ENCODE measurements at places on chromosomes 2 and 18. TPM values are rescaled to one million over a fixed set of nuclear protein-coding genes. Genes with fewer than 3 reads are reported as not detected.

- DNase-seq = no peak
Observed at GRCh38 chr2:2015646-2016045, 271.3 kb upstream of the PXDN start.

- peak; percentile 76 for DNase-seq
Observed at GRCh38 chr2:43039376-43040080, 186.9 kb downstream of the ZFP36L2 start.

- no peak for DNase-seq
Observed at GRCh38 chr2:216495656-216496055, 3.0 kb upstream of the RPL37A start.

GRCh38 chr2:58796239-58796910 lies 555.2 kb upstream of the FANCL start:
- DNase-seq = no peak

GRCh38 chr2:85730686-85731230 lies 23.0 kb upstream of the ATOH8 start:
- no peak for DNase-seq

The KCNG3 gene
- 0.05 TPM for total RNA-seq

The B3GNT7 gene
- 7.7 TPM for total RNA-seq

The CLEC4F gene
- total RNA-seq = 0.32 TPM
